Activated T-helper 9 cell treated with anti-CD3 and anti-CD28 coated beads, Interleukin-2, amount 50 U/mL, for 16 hours (primary cell): ENCODE measurements at places on chromosomes 5 and 9.

GRCh38 chr5:4882186-4882585, 257.9 kb upstream of the ADAMTS16 start:
- DNase-seq: no peak

DNA sequence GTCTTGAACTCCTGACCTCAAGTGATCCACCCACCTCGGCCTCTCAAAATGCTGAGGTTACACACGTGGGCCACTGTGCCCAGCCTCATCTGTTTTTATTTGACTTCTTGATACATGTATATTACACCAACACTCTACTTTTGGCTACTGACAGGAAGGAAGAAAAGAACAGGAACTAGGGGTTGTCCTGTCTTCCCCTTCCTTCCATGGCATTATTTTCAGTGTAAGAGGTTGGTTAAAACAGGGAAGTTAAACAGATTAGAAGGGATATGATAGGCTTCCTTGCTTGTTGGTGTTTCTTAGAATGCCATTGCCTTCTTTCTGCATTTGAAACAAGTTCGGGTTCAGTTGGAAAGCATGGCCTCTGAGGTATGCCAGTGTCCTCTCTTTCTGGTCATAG, 312.8 kb downstream of the NDUFS4 start:
- DNase-seq: no peak

GRCh38 chr9:77882294-77882693, 149.3 kb downstream of the GNAQ start:
- no peak for DNase-seq

GRCh38 chr9:114953959-114954358, 23.6 kb upstream of the TNFSF8 start:
- DNase-seq: no peak

DNA sequence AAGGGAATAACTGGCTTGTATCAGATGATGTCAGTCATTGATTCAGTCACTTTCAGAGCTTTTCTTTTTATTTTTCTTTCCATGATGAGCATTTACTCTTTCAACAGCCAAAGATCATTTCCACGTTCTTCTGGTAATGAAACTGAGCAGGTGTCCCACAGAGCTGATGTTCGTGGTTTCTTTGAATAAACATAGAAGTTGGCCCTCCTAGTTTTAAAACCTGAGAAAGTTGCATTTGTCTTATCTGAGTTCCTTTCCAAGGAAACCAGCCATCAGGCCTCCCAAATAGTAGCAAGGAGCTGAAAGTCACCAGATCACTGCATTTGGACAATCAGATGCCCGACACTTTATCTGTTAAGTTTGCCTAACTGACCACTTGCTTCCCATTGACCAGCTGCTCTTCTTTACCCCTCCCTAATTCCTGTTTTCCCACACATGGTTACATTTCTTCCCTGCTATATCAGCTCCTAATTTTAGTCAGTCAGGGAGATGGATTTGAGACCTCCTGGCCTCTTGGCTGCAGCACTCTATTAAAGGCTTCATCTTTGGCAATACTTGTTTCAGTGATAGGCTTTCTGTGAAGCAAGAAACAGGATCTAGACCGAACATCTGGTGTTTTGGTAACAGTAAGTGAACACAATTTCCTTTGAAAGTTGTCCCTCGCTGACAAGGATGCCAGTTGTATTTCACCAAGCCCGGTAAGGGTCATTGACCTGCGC, 420.8 kb downstream of the CHSY3 start:
- no peak for DNase-seq

DNA sequence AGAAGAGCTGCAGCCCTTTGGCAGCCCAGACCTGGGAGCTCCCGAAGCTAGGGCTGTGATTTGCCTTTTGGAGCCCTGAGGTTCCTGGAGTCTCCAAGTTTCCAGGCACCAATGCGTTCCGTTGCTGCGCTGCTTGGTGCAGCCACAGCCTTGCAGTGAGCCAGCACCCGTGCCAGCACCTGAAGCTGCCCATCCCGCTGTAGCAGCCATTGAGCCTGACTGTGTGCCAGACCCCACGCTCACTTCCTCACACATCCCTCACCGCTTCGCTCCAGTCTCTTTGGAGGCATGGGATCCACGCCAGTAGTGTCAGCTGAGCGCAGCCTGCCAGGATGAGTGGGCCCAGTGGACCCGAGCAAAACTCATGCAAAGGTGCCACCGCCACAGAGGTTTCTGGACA, 22.5 kb upstream of the C9orf72 start:
- no peak for DNase-seq

- DNase-seq: no peak
Observed at GRCh38 chr5:39465843-39466242, 41.1 kb upstream of the DAB2 start.

- no peak for DNase-seq
Observed at GRCh38 chr5:112594095-112594850, 143.4 kb upstream of the APC start.

GRCh38 chr5:137891849-137892248, 2.6 kb downstream of the PKD2L2 start:
- DNase-seq: no peak

GRCh38 chr9:115976781-115977180, 176.8 kb upstream of the PAPPA start:
- no peak for DNase-seq

DNA sequence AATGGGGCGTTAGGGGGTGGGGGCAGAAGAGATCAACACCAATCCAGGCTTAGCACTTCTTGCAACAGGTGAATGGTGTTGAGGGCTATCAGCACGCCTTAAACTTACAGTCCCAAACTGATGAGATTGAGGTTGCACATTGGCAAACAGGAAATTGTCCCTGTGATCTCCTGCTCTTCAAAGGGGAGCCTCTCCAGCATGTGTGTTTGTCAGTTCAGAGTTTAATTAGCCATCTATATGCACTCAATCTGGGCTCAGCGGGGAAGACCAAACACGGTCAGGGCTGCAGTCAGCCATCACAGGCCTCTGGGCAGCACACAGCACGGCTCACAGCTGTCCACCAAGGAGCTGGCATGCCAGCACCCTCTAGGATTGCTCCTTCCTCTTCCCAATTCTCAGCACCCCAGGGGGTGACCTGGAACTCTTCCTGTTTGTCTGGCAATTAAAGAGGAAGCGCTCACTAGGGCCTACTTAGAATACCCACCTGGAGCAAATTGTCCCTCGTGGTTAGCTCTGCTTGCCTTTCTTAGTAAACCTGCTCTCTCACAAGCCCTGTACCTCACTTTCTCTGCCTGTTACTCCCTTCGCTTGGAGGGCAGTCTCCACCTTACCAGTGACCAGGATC, 217.4 kb downstream of the SLIT3 start:
- DNase-seq: no peak

- DNase-seq: no peak
Observed at GRCh38 chr9:124303762-124304161, 46.0 kb downstream of the NEK6 start.
